ENCODE measurements at places on chromosomes 5 and 9. TPM values are rescaled to one million over a fixed set of nuclear protein-coding genes. Genes with fewer than 3 reads are reported as not detected.

The EPB41L4B gene
- 151 TPM for total RNA-seq

DNA sequence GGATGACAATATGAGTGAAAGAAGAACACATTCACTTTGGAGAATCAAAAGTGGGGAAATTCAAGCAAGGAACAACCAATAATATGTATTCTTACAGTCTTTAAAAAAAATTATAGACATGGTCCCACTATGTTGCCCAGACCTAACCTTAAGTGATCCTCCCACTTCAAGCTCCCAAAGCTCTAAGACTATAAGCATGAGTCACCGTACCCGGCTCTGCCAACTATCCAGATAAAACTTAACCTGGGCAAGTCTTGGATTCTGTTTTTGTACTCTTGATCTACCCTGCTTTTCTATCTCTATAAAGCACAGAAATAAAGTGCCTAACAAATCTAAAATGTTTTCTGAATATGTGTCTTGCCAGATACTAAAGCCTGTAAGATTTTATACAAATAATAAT lies 30.9 kb downstream of the CEMIP2 start:
- no peaks in the 10 kb centered on the region for H3K27me3 ChIP-seq
- DNase-seq = peak; percentile 45
- no peak overlapping the region for H3K27ac ChIP-seq

DNA sequence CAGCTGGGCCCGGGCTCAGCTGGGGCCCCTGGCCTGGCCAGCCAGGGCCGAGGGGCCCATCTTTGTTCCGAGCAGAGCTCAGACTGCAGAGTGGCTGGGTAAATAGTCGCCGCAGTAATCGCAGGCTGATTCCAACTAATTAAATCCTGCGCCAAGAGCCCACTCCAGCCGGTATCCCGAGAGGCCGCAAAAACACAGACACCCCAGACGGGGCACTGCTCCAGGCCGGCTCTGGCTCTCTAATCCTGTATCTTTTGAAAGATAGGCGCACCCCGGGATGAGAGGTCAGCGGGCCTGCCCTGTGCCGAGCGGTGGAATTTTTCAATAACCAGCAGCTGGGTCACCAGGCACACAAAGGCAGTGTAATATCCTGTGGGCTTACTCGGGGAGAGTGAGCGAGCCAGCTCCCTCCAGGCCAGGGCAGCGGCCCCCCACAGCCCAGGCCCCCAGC lies 57.7 kb downstream of the LMX1B start:
- no peak overlapping the region for H3K27ac ChIP-seq
- no peak overlapping the region for H3K4me3 ChIP-seq
- H3K27me3 ChIP-seq = peaks cover 74% of the 10 kb centered on the region
- no peak for DNase-seq

DNA sequence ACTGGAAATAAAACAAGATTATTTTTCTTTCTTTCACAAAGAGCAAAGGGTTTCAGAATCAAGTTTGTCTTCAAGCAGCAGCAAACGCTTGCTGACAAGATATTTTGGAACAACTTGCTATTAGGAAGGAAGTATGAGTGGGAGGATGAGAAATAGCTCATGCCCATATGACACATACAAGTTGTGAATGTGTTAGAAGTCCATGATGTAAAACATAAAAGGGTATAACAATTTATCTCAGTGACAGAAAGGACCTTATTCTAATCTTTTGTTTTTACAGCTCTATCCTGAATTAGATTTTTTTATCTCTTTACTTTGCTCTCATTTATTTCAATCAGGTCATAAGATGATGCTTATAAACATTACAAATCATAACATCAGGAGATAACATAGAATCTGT lies 516.6 kb upstream of the MEF2C start:
- no peaks in the 10 kb centered on the region for H3K36me3 ChIP-seq
- no peaks in the 10 kb centered on the region for H3K27me3 ChIP-seq
- H3K4me1 ChIP-seq = no peaks in the 10 kb centered on the region
- no peak overlapping the region for H3K27ac ChIP-seq
- no peak for DNase-seq
- no peak overlapping the region for H3K4me3 ChIP-seq

GRCh38 chr9:32940740-32941139 lies 60.7 kb downstream of the APTX start:
- H3K27me3 ChIP-seq = no peaks in the 10 kb centered on the region
- no peak overlapping the region for H3K27ac ChIP-seq
- no peak overlapping the region for H3K4me3 ChIP-seq

- DNase-seq = no peak
- H3K4me3 ChIP-seq = no peak overlapping the region
- no peaks in the 10 kb centered on the region for H3K36me3 ChIP-seq
- H3K27me3 ChIP-seq = no peaks in the 10 kb centered on the region
Measured at GRCh38 chr5:119287547-119288111, 68.2 kb upstream of the TNFAIP8 start.

DNA sequence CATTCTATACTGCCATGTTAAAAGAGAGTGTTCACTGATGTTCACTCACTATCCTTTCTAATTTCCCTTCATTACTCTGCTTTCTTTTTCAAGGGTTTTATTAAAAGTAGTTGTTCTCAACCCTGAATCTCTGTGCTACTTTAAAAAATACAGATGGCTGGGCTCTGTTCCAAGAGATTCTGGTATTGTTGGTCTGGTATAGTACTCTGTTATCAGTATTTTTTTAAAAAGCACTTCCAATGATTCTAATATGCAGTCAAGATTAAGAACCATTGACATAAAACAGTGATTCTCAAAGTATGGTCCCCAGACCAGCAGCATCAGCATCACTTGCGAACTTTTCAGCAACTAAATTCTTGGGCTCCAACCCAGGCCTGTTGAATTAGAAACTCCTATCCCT lies 77.0 kb upstream of the STARD4 start:
- no peak overlapping the region for H3K27ac ChIP-seq
- no peaks in the 10 kb centered on the region for H3K27me3 ChIP-seq
- no peaks in the 10 kb centered on the region for H3K4me1 ChIP-seq
- no peak for DNase-seq
- no peaks in the 10 kb centered on the region for H3K36me3 ChIP-seq
